Stimulated activated CD8-positive, alpha-beta memory T cell treated with anti-CD3 and anti-CD28 coated beads, Interleukin-7, amount 100 ng/mL, for 1 hour (primary cell): ENCODE measurements at places on chromosomes 2 and 18.

GRCh38 chr2:21890041-21890440, 766.3 kb downstream of the TDRD15 start:
- no peak for DNase-seq

GRCh38 chr2:75522543-75523312, 38.0 kb downstream of the EVA1A start:
- DNase-seq: no peak

DNA sequence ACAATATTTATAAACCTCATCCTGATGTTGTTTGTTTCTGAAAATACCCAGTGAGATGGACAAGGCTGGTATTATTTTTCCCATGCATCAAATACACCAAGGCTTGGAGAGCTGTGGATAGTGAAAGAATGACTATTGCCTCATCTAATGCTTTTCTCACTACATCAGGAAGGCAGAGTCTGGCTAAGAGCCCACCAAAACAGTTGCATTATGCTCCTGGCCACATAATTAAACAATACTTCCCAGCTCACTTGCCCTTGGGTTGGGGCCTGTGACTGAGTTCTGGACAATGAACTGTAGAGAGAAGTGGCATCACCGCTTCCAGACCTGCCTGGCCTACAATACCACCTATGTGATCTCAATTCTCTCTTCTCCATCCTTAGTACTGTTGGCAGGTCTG, 46.4 kb upstream of the REEP1 start:
- no peak for DNase-seq

- no peak for DNase-seq
These were observed 18.3 kb downstream of the AAK1 start for GRCh38 chr2:69625078-69625795.

- no peak for DNase-seq
These were observed 20.9 kb upstream of the RPRD1A start for GRCh38 chr18:36088256-36088655.

GRCh38 chr2:186868344-186868743, 19.4 kb upstream of the ZSWIM2 start:
- DNase-seq: no peak

DNA sequence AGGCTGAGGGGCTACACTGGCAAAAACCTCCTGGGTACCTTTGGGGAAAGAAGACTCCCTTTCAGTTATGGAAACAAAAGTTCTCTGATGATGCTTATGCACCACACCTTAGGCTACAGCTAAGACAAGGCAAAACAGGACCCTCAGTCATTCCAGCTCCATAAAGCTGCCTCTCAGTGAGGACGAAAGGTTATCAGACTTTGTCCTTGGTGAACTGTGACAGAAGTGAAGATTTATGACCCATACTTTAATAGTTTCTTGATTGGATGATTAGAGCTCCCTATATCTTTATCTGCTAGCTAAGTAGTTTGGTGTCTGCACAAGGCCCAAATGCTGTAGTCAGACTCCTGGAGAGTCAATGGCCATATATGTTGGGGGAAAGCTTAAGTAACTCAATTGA, 40.6 kb upstream of the SPRED2 start:
- DNase-seq: no peak

DNA sequence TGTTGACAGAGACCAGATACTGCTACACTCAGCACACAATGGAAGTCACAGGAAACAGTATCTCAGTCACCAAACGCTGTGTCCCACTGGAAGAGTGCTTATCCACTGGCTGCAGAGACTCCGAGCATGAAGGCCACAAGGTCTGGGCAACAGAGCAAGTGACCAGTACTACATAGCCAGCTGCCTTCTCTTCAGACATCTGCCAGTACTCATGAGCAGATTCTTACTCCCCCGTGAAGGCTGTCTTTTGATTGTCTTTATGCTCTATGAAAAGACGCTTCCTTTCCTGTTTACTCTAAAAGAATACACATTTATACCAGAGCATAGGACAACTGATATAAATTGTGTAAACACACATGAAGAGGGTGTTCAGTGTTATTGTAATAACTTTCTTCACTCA, 118.9 kb downstream of the MMADHC start:
- DNase-seq: no peak

- no peak for DNase-seq
These were observed 99.4 kb downstream of the CBLN2 start for GRCh38 chr18:72444798-72445155.

- no peak for DNase-seq
These were observed 126.0 kb downstream of the SP100 start for GRCh38 chr2:230541934-230542380.

DNA sequence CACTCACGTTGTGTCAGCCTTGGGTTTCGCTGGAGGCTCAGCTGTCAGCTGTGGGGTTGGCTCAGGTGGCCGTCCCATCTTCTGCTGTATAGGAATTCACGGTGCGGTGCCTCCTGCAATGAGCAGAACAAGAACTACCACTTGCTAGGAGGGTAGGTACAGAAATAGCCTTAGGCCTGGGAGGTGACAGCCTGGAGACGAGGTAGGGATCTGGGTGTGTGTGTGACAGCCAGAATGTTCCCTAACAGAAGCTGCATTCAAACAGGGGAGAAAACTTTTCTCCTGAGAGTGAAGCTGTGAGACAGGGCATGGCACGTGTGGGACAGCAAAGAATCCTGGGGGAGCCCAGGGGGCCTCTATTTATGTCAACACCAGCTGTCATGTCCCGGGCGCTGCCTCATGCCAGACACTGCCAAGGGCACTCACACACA, 8.4 kb upstream of the MAL start:
- no peak for DNase-seq

- DNase-seq: no peak
These were observed 1389.1 kb upstream of the TMEFF2 start for GRCh38 chr2:193583638-193584400.

DNA sequence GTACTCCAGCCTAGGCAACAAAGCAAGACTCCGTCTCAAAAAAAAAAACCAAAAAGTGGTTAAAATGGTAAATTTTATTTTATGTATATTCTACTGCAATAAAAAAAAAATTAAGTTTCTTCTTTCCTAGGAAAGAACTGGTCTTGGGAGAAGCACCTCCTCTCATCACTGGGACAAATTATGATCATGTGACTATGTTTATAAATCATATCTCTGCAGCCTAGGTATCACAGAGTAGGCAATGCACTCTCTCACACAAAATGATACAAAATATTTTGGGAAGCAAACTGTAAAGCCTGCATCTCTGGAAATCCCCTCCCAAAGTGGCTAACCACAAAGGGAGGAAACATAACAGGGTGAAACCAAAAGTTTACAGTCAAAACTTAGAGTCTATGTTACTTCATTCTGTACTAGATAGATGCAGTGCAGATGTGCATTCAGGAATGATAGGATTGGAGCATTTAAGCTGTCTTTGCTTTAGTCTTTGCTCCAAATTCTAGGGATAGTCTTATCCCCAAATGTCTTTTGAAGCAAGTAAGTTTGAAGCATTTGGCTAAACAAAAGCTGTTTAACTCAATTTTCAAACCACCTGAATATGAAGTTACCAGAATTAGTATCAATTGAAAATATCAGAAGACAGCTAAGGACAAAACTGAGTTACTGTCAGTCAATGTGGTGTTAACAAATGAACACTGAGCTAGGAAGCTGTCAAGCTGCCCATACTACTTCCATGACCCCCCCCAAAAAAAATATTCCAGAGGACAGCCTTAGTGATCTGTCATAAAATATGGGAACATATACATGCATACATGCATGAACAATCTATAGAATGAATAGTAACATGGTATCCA, 21.1 kb upstream of the MALT1 start:
- no peak for DNase-seq

- DNase-seq: no peak
These were observed 126.9 kb downstream of the NFATC1 start for GRCh38 chr18:79522451-79523205.

DNA sequence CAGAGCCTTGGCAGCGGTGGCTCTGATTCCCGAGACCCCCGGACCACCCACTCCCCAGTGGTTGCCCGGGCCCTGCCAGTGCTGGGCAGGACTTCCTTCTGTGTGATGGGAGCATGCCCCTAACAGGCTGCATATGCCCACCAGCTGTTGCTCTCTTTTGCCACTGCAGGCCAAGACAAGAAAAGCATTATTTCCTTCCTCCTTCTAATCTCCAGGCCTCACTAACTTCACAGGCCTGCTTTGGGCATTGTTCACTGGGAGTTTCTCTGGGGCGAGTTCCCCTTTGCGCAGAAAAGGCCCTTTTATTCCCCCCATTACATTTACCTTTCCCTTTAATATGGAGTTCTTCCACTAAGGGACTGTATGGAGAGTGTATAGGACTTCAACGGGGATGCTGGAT, 249.1 kb upstream of the SIX2 start:
- no peak for DNase-seq

- no peak for DNase-seq
These were observed 5.3 kb downstream of the KLF11 start for GRCh38 chr2:10048501-10049171.

- no peak for DNase-seq
These were observed 36.6 kb downstream of the GLI2 start for GRCh38 chr2:120772261-120772660.

DNA sequence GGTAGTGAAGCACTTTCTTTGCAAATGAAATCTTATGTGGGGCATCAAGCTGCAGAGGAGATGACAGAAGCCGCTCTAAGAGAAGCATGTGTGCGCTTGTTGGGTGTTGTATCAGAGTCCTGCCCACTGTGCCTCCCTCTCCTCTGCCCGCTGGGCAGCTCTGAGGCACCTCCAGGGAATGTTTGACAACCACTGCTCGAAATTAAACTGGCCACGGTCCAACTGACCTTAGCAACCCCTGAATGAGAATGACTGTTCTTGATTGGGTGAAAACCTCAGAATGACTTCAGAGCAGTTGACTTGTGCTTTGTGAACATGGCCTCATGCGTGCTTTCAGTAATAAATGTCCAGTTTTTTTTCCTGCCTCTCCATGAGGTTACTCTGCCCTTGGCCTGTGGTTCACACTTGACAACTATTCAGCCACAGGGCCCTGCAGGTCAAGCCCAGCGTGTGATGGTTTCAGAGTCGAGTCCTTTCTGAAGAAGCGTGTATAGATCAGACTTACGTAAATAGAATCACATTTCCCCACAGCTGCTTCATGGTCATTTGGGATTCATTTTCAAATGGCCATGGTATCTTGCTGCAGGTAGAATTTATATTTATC, 94.9 kb downstream of the SLC4A3 start:
- DNase-seq: no peak
